ENCODE measurements at places on chromosomes 2 and 18.

GRCh38 chr2:191051177-191051576, 37.2 kb upstream of the STAT1 start:
- H3K27ac ChIP-seq: no peak overlapping the region
- H3K4me1 ChIP-seq: no peaks in the 10 kb centered on the region
- H3K27me3 ChIP-seq: no peaks in the 10 kb centered on the region
- no peak overlapping the region for H3K4me3 ChIP-seq
- no peaks in the 10 kb centered on the region for H3K36me3 ChIP-seq

GRCh38 chr2:232477751-232478510, 9.7 kb downstream of the ECEL1 start:
- no peak for DNase-seq
- H3K36me3 ChIP-seq: no peaks in the 10 kb centered on the region
- H3K27me3 ChIP-seq: no peaks in the 10 kb centered on the region
- H3K4me1 ChIP-seq: no peaks in the 10 kb centered on the region

DNA sequence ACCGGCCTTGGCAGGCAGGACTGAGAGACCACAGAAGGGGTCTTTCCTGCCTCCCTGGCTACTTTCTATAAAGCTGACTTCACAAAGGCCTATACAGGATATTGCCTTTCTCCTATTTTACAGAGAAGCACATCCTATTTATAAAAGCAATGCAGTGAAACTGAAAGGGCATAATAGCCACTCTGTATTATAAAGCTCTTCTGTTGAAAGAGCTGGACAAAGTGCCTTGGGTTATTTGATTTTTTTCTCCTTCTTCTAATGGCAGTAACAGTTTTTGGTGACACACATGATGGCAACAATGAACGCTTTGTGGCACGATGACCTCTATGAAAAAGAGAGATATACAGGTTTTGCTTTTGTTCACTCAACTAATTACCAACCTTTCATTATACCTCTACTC, 281.1 kb downstream of the ZNF516 start:
- no peak overlapping the region for H3K27ac ChIP-seq
- H3K27me3 ChIP-seq: no peaks in the 10 kb centered on the region
- H3K4me1 ChIP-seq: no peaks in the 10 kb centered on the region
- DNase-seq: no peak
- no peaks in the 10 kb centered on the region for H3K36me3 ChIP-seq

- no peaks in the 10 kb centered on the region for H3K4me1 ChIP-seq
- H3K27ac ChIP-seq: no peak overlapping the region
- no peak overlapping the region for H3K4me3 ChIP-seq
- H3K27me3 ChIP-seq: no peaks in the 10 kb centered on the region
- no peaks in the 10 kb centered on the region for H3K36me3 ChIP-seq
Measured at GRCh38 chr2:203080447-203081045, 65.9 kb downstream of the NBEAL1 start.

GRCh38 chr2:60066096-60066839, 487.2 kb downstream of the BCL11A start:
- H3K4me3 ChIP-seq: no peak overlapping the region
- H3K27me3 ChIP-seq: no peaks in the 10 kb centered on the region
- no peak for DNase-seq
- H3K36me3 ChIP-seq: no peaks in the 10 kb centered on the region
- peaks cover 4% of the 10 kb centered on the region for H3K4me1 ChIP-seq

GRCh38 chr2:240183875-240184590, 43.6 kb upstream of the OTOS start:
- no peaks in the 10 kb centered on the region for H3K36me3 ChIP-seq
- no peak overlapping the region for H3K27ac ChIP-seq
- no peak overlapping the region for H3K4me3 ChIP-seq
- no peak for DNase-seq

GRCh38 chr2:128644718-128645256, 326.1 kb upstream of the HS6ST1 start:
- H3K27ac ChIP-seq: peak overlapping the region; percentile 56
- no peaks in the 10 kb centered on the region for H3K27me3 ChIP-seq
- no peaks in the 10 kb centered on the region for H3K36me3 ChIP-seq
- peaks cover 14% of the 10 kb centered on the region for H3K4me1 ChIP-seq
- H3K4me3 ChIP-seq: no peak overlapping the region

DNA sequence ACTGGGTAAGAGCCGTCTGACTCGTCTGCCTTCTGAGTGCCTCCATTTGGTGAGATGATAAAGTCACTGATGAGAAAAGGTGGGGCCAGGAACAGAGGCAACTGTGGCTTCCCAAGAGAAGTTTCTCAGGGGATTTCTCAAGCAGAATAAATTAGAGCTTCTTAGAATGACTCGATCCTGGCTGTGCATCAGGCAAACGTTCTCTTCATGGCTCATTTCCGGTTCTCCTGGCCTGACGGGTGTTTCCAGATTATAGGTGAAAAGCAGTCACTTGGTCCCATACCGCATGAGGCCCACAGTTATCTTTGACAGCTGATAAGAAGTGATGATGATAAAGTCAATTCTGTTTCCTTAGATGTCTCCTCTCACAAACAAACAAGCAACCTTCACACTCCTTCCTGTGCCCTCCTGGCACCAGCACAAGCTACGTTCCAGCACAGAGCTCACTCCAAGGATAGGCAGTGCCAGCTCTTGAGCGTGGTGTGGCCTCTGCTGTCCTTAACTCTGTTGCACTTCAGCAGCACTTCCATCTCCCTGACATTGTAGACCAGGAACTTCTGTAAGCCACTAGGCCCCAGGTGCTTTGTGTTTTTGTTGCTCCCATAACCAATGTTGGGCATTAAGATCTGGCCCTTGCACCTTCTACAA, 37.8 kb upstream of the KCNF1 start:
- H3K27me3 ChIP-seq: no peaks in the 10 kb centered on the region
- H3K4me1 ChIP-seq: no peaks in the 10 kb centered on the region
- no peaks in the 10 kb centered on the region for H3K36me3 ChIP-seq

DNA sequence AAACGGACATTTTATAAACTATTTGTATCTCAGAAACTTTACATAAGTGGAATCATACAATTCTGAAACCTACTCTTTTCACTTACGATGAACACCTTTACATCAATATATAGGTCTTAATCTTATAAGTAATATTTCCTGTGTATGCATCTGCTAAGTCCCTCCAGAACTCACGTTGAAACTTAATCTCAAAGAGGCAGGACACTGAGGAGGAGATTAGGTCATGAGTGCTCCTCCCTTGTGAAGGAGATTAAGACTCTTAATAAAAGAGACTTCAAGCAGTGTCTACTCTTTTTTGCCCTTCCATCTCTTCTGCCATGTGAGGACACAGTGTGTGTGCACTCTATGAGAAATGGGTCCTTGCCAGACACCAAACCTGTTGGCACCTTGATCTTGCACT, 94.7 kb upstream of the CDKL4 start:
- H3K4me3 ChIP-seq: no peak overlapping the region
- no peak overlapping the region for H3K27ac ChIP-seq
- no peaks in the 10 kb centered on the region for H3K36me3 ChIP-seq
- no peaks in the 10 kb centered on the region for H3K4me1 ChIP-seq
- no peaks in the 10 kb centered on the region for H3K27me3 ChIP-seq

- no peaks in the 10 kb centered on the region for H3K36me3 ChIP-seq
- DNase-seq: no peak
- no peaks in the 10 kb centered on the region for H3K4me1 ChIP-seq
- no peak overlapping the region for H3K27ac ChIP-seq
- no peak overlapping the region for H3K4me3 ChIP-seq
- H3K27me3 ChIP-seq: no peaks in the 10 kb centered on the region
Measured at GRCh38 chr2:181585732-181586131, 71.2 kb downstream of the CERKL start.

GRCh38 chr2:147636238-147636882, 208.5 kb upstream of the ACVR2A start:
- no peaks in the 10 kb centered on the region for H3K36me3 ChIP-seq
- H3K27ac ChIP-seq: no peak overlapping the region
- no peak for DNase-seq
- H3K4me3 ChIP-seq: no peak overlapping the region
- H3K4me1 ChIP-seq: no peaks in the 10 kb centered on the region

- DNase-seq: no peak
- H3K4me1 ChIP-seq: no peaks in the 10 kb centered on the region
- no peak overlapping the region for H3K27ac ChIP-seq
- H3K36me3 ChIP-seq: no peaks in the 10 kb centered on the region
- no peaks in the 10 kb centered on the region for H3K27me3 ChIP-seq
- H3K4me3 ChIP-seq: no peak overlapping the region
Measured at GRCh38 chr2:191632426-191632825, 45.5 kb upstream of the NABP1 start.

- H3K4me1 ChIP-seq: no peaks in the 10 kb centered on the region
- H3K27me3 ChIP-seq: no peaks in the 10 kb centered on the region
- no peaks in the 10 kb centered on the region for H3K36me3 ChIP-seq
- H3K4me3 ChIP-seq: no peak overlapping the region
Measured at GRCh38 chr2:147108548-147108947, 736.3 kb upstream of the ACVR2A start.

- H3K4me1 ChIP-seq: no peaks in the 10 kb centered on the region
- no peaks in the 10 kb centered on the region for H3K36me3 ChIP-seq
- H3K27ac ChIP-seq: no peak overlapping the region
- no peak overlapping the region for H3K4me3 ChIP-seq
- no peak for DNase-seq
- no peaks in the 10 kb centered on the region for H3K27me3 ChIP-seq
Measured at GRCh38 chr2:14779252-14779651, 146.7 kb downstream of the LRATD1 start.

GRCh38 chr2:188577231-188577630, 285.6 kb downstream of the GULP1 start:
- no peak for DNase-seq
- H3K27ac ChIP-seq: no peak overlapping the region
- no peaks in the 10 kb centered on the region for H3K4me1 ChIP-seq
- no peak overlapping the region for H3K4me3 ChIP-seq

DNA sequence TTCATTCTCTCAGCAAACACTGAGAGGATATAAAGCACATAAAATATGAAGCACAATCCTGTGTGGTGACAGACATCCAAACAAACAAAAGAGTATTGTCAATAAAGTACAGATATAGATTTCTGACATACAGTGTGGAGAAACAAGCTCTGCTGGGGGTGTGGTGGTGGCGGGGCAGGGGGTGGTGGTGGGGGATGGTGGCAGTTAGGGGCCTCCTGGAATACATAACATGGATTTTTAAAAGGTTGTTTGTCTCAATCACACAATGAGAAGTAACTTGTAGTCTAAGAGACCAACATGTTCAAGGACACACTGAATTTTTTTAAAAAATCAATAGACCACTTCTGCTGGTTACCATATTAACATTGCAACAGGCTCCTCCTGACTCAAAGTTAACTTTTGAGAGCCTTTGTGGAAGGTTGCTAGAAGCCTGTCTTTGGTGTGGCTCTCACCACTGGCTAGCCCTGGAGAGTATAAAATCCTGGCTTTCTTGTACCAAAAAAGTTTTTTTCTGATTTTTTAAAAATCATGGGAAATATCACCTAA, 1197.4 kb downstream of the SUCLG1 start:
- no peak overlapping the region for H3K4me3 ChIP-seq
- H3K36me3 ChIP-seq: no peaks in the 10 kb centered on the region
- H3K27me3 ChIP-seq: no peaks in the 10 kb centered on the region
- H3K27ac ChIP-seq: no peak overlapping the region

DNA sequence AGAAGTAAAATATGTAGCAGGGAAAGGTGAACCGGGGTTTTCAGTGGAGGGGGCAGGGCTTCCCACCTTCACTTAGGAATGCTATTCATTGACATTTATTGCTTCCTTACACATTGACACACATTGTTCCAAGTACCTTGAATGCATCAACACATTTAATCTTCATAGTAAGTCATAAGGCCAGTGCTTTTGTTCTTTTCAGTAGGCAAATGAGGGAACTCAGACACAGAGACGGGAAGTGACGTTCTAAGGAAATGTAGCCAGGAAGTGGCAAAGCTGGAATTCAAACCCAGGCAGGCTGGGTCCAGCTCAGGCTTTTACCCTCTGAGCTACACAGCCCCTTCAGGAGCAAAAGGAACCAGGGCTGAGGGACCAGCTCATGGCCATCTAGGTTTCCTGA, 20.7 kb downstream of the BMP10 start:
- no peak for DNase-seq
- H3K4me1 ChIP-seq: no peaks in the 10 kb centered on the region
- no peak overlapping the region for H3K27ac ChIP-seq
- H3K4me3 ChIP-seq: no peak overlapping the region
- H3K36me3 ChIP-seq: no peaks in the 10 kb centered on the region
